ENCODE measurements at places on chromosomes 4 and X.

DNA sequence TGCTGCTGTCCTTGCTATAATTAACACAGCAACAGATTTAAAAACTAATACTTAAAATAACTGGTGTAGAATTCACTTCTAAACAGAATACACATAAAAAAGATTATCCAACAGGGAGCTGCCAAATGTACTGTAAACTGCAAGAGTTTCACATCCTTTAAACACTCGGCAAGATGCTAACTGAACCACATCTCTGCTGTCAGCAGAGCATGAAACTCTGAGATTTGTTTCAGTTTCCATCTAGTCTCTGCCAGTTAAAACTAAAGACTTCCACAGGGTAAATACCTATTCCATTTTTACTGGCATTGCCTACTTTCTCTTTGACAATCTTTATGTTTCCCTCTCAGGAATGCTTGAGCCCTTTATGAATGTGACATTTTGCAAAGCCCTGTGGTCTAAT lies 127.7 kb downstream of the SLC7A11 start:
- peak; percentile 4 for DNase-seq

DNA sequence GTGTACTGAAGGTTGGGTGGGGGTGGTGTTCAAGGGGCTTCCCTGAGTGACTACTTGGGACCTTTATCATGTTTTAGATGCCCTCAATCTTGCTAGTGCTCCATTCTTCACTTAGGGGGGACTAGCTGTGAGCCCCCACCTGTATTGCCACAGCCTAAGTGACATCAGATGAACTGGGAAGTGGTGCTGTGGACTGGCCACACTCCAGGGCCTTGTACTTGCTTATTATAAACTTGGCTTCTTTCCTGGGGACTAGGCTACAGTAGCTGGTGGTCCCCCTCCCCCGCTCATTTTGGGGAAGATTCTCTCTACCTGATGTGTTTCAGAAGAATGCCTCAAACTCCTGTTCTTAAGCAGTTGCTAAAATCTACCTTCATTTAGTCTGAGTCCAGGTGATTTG lies 46.7 kb upstream of the WDR1 start:
- no peak for DNase-seq

GRCh38 chr4:41388080-41388479 lies 131.4 kb downstream of the UCHL1 start:
- no peak for DNase-seq

- DNase-seq, result no peak
Measured at GRCh38 chr4:105662935-105663675, 45.4 kb downstream of the INTS12 start.

- no peak for DNase-seq
Measured at GRCh38 chr4:24865401-24865800, 47.4 kb downstream of the CCDC149 start.

GRCh38 chr4:55018521-55018920 lies 106.9 kb downstream of the KDR start:
- no peak for DNase-seq

GRCh38 chrX:9871701-9872268 lies 85.6 kb downstream of the SHROOM2 start:
- DNase-seq, result no peak
